ENCODE measurements at places on chromosomes 5 and 9. TPM values are rescaled to one million over a fixed set of nuclear protein-coding genes. Genes with fewer than 3 reads are reported as not detected.

TIMD4 gene
- total RNA-seq, result 3.6 TPM

PPIC gene
- total RNA-seq, result not detected

DNA sequence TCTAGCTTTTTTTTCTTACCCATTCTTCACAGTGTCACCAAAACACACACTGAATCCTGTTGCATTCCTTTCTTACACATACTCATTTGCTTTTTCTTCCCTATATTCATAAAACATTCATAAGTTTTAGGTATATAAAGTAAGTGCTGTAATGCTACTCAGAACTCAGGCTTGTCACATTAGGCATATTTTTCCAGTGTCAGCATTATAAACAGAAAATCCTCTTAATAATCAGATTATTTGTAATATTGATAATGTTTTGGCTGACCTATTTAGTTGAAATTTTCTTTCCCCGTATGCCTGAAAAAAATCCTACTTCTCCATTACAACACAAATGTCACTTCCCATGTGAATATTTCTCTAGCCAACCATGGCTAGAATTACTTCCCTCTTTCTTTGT, 743.0 kb upstream of the NUDT12 start:
- no peak for DNase-seq

- no peak for DNase-seq
Measured at GRCh38 chr5:113201715-113202114, 225.1 kb downstream of the DCP2 start.

- DNase-seq, result no peak
Measured at GRCh38 chr9:129289131-129289731, 111.2 kb upstream of the IER5L start.

- DNase-seq, result no peak
Measured at GRCh38 chr9:3962971-3963642, 336.8 kb downstream of the GLIS3 start.

- no peak for DNase-seq
Measured at GRCh38 chr5:143347046-143347445, 56.4 kb downstream of the NR3C1 start.
